Activated naive CD4-positive, alpha-beta T cell treated with anti-CD3 and anti-CD28 coated beads, Interleukin-2, amount 10 ng/mL, durations not matched to agents 7 days and 5 days (primary cell): ENCODE measurements at places on chromosomes 2 and 18.

DNA sequence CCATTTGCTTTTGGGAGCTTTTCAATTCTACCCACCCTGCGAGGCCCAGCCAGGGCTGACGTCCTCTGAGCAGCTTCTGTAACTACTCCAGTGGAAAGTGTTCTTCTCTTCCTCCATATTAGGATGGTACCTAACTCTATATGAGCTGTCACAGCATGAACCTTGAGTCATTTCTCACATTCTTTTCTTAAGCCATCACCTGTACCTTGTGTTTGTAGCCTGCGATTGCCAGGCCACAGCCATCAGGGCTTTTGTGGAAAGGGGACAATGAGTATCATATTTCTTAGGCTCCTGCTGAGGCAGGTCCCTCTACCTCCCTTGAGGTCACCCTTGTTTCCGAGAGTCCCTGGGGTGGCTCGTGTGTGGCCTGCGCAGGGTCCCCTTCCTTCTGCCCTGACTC lies 144.5 kb upstream of the DLX2 start:
- DNase-seq = no peak

DNA sequence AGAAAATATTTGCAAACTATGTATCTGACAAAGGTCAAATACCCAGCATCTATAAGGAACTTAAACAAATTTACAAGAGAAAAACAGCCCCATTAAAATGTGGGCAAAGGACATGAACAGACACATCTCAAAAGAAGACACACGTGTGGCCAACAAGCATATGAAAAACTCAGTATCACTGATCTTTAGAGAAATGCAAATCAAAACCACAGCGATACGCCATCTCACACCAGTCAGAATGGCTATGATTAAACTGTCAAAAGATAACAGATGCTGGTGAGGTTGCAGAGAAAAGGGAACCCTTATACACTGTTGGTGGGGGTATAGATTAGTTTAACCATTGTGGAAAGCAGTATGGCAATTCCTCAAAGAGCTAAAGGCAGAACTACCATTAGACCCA lies 64.3 kb upstream of the RBMS1 start:
- DNase-seq = no peak

- DNase-seq = peak; percentile 68
These were observed 1.0 kb downstream of the MARS2 start for GRCh38 chr2:197705912-197706838.

- no peak for DNase-seq
These were observed 444.9 kb downstream of the NCKAP5 start for GRCh38 chr2:133123393-133123792.

DNA sequence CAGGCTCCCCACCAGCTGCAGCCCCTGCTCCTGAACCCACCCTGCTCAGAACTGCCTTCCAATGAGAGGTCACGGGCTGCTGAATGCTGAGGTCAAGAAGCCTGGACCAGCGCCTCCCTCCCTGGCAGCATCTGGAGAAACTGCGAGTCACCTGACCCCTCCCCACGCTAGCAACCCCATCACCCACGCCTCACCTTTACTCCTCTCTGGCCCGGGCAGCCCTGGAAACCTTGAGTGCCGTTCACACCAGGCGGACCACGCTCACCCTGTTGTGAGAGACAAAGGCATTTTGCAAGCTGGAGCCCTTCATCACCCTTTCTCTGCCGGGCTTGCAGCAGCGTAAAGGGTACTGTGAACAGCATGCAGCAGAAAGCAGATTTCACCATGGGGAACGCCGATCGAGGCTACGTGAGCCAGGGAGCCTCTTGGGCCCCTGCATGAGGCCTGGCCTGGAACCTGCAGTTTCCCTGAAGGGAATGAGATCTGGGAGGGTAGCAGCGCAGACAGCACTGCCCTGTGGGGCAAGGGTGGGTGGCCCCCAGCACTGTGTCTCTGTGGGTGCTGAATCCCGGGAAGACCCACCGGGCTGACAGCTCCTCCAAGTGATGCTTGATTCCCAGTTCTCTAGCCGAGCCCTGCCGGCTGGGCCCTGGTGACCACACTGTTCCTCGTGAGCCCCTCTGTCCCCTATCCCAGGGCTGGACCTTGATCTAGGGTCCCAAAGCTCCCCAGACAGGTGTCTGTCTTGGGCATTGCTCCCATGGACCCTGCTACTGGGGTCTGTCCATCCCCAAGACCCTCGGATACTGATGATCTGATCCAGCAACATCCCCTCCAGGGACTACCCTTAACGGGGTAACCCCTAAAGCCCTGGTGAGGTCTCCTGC lies 53.8 kb downstream of the COL6A3 start:
- no peak for DNase-seq

DNA sequence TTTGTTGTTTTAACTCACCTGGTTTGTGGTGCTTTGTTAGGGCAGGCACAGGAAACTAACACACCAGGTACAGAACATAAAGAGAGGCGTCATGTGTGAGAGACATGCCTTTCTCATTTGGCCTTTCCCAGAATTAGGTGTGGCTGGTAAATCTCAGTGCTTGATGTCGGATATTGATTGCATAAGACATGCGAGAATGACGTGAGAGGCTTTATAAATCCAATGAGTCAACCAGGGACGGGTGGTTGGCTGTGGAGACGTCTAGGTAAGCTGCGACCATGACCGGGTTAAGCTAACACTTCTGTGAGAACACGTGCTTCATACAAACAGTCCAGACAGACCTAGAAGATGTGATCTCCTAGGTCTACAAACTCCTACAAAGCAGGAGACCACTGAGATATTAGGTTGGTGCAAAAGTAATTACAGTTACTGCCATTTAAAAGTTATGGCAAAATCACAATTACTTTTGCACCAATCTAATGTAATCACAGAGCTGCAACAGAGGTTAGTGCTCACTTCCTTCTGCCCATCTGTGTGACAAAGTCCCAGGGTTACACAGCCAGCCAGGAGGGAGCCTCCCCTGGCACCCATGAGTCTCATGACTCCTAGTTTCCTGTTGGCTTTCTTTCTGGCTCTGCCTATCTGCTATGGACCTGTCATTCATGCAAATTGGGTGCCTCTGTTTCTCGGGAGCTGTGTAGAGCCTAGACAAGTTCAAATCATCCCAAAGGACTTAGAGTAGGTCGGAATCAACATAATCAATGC lies 98.9 kb upstream of the ATP8B1 start:
- no peak for DNase-seq

DNA sequence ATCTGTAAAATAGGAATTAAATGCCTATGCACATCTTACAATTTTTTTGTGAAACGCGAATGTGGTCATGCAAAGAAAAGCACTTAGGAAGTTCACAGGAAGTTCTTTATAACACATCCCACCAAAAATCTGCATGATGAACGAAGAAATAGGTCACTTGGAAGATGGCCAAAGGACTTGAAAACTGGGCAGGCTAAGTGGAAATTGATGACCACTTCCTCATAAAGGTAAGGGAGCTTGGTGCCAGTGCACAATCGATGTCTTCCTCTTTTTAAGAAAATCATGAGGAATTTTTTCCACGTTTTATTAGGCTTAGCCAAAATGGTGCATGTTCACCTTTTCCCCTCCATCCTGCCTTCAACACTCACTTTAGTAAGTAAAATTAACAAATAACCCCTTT lies 8.2 kb upstream of the NT5C1B start:
- no peak for DNase-seq

GRCh38 chr2:60516826-60517225 lies 36.6 kb downstream of the BCL11A start:
- no peak for DNase-seq

DNA sequence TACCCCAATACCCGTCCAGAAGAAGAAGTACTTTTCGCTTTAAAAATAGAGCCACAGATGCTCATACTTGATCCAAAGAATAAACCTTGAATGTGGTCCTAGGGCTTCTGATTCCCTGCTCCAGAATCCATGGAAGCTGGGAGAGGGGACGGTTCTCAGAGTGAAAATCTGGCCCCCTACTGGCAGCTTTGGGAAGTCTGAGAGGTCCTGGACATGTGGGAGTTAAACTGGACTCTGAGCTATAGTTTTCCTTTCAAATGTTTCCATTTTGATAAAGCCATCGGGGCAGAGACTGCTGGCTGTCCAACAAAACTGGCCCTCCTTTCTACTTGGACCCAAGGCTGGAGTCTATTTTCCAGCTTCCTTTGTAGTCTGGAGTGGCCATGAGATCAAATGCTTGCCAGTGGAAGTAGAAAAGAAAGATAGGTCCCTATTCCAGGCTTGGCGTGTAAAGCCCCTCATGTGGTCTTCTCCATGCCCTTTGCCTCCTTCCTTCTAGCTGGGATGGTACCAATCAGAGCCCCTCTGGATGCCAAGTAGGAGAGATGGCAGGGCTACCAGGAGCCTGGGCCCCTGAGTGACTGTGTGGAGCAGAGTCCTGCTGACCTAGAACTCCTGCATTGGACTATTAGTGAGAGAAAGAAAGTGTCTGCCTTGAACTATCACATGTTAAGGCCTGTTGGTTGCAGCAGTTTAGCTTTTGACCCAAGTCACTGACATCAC lies 37.7 kb upstream of the TBC1D8 start:
- no peak for DNase-seq

GRCh38 chr18:32175265-32175664 lies 14.6 kb upstream of the MEP1B start:
- DNase-seq = no peak

- no peak for DNase-seq
These were observed 36.8 kb downstream of the DRC1 start for GRCh38 chr2:26438526-26438925.

GRCh38 chr2:149152469-149152953 lies 114.0 kb downstream of the LYPD6B start:
- no peak for DNase-seq

GRCh38 chr2:39510140-39510539 lies 73.1 kb upstream of the MAP4K3 start:
- DNase-seq = no peak

- DNase-seq = no peak
These were observed 21.7 kb downstream of the EPB41L5 start for GRCh38 chr2:120034621-120035020.

DNA sequence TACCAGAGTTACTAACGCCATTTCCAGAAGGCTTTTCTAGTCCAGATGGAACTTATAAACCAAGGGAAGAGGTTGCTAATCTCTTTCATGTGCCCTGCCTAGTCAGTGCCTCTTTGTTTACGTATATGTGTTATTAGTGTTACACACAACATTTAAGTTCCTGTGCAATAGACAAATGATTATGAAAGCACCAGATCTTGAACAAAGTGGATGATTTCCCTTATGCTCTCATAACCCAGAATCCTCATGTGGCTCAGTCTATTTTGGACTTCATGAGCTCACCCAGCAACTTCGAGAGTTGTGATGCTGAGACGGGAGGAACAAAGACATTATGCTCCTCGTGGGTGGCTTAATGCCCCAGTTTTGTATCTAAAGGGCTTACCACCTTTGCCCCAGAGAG lies 214.4 kb upstream of the SP5 start:
- no peak for DNase-seq

DNA sequence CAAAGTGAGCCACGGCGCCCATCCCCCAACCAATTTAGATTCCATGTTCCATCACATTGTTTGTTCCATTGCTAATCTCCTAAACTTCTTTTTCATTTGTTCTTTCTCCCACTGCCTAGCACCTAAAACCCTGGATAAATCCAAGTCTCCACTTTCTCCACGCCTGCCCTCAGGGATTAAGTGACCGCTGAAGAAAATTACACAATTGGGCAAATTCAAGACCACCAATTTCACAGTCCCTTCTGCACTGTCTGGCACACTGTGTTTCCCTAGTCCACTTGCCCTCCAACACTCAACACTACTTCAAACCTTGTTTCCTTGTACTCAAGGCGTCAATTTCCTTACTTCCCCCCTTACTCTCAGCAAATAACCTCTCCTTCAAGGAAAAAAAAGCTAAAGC lies 5.1 kb upstream of the UBXN4 start:
- no peak for DNase-seq

DNA sequence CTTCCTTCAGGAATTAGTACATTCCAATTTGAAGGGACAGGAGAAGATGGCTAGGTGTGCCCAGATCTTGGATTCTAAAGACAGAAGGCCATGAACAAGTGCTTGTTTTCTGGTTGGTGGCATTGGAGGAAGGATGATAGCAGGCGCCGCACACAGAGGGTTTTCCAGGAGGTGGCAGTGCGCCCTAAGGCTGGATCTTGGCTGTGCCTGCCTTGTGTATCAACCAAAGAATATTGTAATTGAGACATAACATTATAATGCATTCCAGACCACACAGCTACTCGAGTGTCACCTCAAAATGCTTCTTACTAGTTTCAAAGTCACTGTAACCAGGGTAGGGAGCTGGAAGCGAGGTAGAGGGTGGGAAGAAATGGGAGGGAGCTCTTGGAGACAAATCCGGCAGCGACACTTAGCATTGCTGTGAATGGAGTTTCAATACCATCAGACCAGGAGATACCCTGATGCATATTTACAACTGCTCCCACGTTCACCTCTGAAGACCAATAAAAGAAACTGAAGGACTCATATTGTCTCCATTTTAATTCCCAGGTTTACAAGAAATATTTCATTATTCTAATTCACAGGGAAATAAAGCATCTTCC lies 42.5 kb downstream of the CPO start:
- peak; percentile 70 for DNase-seq

DNA sequence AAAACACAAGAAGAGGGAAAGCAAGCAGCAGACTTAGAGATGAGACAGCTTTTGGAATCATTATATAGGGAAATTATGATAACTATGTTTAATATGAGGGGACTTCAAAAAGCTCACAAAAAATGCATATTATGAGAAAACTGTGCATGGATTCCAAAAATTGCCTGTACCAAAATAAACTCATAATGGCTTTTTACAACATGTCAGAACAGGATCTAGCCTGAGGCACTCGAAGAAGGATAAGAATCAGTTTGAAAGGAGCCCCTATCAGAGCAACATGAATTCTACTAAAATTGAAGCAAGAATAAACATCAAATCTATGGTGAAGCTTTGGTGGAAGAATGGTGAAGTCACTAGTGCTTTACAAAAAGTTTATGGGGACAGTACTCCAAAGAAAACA lies 187.4 kb downstream of the RDH14 start:
- no peak for DNase-seq

- peak; percentile 86 for DNase-seq
These were observed 10.3 kb upstream of the CXXC1 start for GRCh38 chr18:50297621-50298442.

GRCh38 chr2:104876606-104877570 lies 23.0 kb downstream of the POU3F3 start:
- DNase-seq = no peak

- no peak for DNase-seq
These were observed 86.1 kb downstream of the SLC25A12 start for GRCh38 chr2:171807831-171808393.

DNA sequence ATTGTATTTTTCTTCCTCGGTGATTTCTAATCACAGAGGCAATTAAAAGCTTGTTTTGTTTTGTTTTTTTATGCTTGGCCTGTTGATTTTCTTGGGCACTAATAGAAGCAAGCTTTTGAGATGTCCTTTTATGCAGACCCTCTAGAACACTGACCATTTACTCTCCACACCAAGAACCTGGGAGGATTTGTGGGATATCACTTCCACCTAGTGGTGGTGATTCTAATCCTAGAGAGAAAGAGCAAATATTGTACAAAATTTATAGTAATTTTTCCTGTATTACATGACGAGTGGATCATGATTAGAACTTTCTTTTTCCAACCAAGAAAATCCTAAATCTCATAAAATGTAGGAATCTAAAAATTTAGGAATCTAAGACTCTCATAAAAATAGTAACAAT lies 23.4 kb downstream of the NEMP2 start:
- no peak for DNase-seq

- no peak for DNase-seq
These were observed 28.0 kb downstream of the MRO start for GRCh38 chr18:50791599-50792438.
